ENCODE measurements at places on chromosomes 7 and 10.

- DNase-seq = no peak
These were observed 201.6 kb downstream of the SEMA3D start for GRCh38 chr7:84985073-84985784.

- DNase-seq = no peak
These were observed 131.7 kb downstream of the DGKI start for GRCh38 chr7:137715121-137715520.

DNA sequence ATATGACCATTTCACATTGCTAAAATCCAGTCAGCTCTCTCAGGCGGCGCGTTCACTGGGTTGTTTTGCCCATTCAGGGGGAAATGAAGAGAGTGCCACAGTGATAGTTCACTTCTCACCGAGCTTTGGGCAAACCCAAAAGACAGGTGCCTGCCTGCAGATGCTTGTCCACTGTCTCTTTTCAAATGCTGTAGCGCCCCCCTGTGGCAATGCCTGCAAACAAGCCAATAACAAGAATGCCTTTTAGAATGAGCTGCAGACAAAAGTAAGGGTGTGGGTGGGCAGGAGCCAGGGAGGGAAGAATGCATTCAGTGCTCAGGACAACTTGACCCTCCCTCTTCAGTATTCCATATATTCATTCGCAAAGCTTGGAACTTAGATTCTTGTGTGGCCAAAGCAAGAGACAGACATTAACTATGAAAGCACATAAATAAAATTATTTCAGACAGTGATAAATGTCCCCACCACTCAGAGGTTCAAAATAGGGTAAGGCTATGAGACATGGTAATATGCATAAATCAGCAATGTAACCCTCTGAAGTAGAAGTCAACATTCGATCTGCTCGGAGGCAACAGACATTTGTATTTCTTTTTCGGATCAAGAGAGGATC lies 86.9 kb downstream of the JAZF1 start:
- no peak for DNase-seq

GRCh38 chr7:103967401-103967800 lies 22.1 kb downstream of the RELN start:
- no peak for DNase-seq

GRCh38 chr10:65312876-65313275 lies 1613.0 kb upstream of the LRRTM3 start:
- no peak for DNase-seq

GRCh38 chr7:90238583-90238982 lies 6.4 kb upstream of the CFAP69 start:
- DNase-seq = no peak

- no peak for DNase-seq
These were observed 161.6 kb downstream of the JAZF1 start for GRCh38 chr7:28018856-28019465.

DNA sequence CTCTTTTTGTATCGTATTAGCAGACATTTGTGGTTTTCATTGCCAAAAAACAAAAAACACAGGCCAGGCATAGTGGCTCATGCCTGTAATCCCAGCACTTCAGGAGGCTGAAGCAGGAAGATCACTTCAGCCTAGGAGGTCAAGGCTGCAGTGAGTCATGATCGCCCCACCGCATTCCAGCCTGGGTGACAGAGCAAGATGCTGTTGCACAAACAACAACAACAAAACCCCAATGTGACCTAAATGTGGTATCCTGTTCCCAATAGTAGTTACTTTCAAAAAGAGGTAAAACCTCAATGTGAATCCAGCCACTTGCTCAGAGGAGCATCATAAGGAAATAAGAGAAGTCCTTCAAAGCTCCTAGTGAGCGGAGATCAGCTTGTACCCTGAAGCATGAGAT lies 45.8 kb upstream of the SKAP2 start:
- no peak for DNase-seq

- no peak for DNase-seq
These were observed 45.7 kb downstream of the IMMP2L start for GRCh38 chr7:111516612-111517011.

DNA sequence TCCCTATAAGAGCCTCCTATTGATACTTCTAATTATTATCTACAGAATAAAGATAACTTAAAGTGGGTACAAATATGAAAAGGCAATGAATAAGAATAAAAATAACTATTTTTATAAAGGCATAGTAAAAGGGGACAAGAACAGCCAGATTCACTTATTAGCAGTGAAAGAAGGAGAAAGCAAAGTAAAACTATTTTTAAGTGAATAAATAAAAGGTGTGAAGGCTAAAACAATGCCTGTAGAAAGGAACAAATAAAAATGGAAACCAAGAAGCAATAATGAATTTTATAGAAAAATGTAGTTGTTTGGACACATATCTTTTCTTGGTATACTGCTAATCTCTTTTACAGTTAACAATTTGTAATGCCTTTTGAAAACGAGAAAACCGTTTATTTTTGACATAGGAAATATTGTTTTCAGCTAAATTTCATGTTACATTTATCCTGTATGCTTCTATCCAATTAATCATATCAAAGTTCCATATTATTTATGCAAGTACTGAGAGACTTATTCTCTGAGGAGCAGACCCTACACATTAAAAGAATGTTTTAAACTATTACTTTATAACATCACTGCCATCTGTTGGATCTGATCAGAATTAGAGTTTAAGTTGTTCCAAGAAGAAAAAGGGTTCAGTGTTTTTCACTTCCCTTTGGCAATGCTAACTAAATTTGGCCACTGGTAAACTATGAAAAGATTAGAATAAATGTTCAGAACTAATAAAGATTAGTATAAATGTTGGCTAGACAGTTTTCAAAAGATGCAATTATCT lies 59.1 kb downstream of the ARMC3 start:
- no peak for DNase-seq

DNA sequence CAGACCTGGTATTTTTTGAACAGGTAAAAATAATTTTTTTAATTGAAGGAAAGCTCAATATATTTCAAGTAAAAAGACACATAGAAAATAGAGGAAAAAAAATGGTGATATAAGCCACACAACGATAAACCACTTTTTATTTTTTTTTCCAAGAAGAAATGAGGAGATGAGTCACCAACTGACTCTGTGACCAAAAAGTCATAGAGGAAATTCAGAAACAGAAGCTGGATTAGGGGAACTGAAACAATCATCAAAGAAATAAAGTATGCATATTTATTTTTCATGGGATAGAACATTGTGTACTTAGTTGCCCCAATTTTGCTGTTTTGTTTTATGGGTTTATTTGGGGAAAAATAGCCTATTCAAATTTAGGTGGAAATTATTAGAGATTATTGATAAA lies 176.8 kb upstream of the AGR3 start:
- no peak for DNase-seq

All from AG09319 (cell line).